GOT3 (cell line): ENCODE measurements at places on chromosomes 13 and 19.

- no peak for DNase-seq
Measured at GRCh38 chr13:96172066-96172465, 82.2 kb downstream of the HS6ST3 start.

- no peak for DNase-seq
Measured at GRCh38 chr19:1855040-1855827, 7.0 kb upstream of the REXO1 start.

- DNase-seq: no peak
Measured at GRCh38 chr13:110156301-110157049, 150.5 kb downstream of the COL4A1 start.

DNA sequence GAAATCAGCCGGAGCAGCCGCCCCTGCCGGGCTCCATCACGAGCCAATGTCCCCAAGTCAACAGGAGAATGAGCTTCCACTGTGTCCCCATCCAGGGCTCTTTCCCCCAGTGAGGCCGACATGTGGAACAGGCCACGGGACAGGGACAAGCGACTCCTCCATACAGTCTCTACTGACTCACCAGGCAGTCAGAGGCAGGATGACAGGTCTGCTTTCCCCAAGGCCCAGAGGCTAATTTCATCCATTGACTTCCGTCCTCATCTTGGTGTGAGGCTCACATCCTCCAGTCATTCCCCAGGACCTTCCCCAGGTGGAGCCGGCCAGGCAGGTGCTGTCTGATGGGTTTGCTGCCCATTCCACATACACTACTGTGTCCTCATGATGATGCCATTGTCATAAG is 3.5 kb downstream of the CEACAM6 start:
- DNase-seq: no peak

- peak; percentile 32 for DNase-seq
Measured at GRCh38 chr19:17220207-17220758, 5.1 kb downstream of the USE1 start.

DNA sequence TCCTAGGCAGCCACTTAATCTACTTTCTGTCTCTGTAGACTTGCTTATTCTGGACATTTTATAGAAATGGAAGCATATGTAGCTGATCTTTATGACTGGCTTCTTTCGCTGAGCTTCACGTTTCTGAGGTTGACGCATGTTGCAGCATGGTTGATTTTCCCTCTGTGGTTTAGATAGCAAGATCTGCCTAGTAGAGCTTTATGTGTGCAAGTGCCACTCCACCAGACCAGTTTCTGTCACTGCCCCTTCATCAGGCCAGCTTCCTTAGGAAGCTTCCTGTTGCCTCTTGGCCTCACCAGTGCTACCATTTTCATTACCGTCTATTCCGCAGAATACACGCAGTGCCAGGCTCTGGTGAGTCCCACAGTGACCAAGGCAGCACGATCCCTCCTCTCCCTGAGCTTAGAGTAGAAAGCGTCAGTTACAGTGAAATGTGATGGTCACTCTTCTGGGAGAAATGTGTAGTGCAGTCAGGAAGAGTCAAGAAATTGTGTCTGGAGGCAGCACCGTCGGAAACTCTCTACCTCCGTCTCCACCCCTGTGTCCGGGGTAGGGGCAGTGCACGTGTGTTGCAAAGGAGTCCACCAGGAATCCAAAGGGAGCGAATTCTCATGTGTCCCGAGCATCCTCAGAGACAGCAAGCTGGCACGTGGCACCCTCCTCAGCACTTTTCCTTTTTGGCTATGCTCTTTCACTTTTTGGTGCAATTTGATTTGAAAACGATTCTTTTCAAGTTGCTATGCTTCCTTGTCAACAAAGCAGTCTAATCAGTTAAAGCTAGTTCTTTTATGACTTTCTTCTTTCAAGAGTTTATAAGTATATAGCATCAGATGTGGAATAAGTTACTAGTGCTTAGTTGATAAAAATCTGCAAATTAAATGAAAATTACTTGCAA is 45.4 kb upstream of the GPR183 start:
- no peak for DNase-seq

DNA sequence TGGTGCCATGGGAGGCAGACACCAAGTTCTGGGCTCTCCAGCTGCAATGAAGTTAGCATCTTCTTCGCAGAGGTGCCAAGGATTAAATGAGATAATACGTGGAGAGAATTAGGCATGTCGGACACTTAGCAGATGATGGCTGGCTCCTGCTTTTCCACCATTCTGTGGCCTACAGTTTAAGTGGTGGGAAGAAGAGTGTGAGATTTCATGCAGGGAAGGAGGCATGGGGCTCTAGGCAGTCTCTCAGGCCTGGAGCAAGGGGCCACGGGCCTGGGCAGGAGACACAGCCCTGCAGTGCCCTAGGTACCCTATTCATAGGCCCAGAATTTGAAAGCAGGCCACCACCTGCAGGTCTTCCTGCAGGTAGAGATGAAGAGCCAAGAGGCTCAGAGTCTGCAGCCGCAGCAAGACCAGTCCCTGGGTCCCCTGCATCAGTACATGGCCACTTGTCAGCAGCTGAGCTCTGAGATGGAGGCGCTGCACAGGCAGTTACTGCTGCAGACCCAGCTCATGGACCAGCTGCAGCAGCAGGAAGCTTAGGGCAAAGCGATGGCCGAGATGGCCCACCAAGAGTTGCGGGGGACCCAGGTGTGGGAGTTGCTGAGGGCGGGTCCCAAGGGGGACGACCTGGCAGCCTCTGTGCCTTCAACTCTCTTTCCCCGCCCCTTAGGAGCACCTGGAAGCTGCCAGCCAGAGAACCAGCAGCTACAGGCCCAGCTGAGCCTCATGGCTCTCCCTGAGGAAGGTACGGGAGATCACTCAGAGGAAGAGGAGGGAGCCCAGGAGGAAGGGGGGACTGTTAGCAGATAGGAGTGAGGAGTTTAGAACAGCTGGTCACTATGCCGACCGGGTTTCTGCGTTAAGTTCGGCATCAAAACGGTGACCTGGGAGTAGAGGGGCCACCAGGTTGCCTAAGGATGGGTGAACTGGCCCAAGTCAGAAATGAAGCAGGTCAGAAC is 33.2 kb upstream of the ZNF492 start:
- DNase-seq: no peak

DNA sequence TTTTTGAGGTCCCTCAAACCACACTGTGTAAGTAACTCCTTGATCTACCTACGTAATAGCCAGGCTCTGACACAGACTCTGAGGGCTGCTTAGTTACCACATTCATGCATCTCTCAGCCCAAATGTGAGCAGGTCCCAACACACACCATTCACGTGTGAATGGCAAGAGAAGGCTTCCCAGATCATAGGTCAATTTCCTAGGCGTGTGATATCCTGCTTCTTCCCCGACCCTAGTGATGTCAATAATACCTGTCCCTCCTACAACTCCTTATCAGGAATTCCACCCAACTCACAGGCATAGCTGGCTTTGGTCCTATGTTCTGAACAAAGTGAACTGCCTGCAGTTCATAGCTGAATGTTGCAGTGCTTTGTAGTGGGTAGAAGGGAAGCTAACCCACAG is 334.5 kb downstream of the RFC3 start:
- no peak for DNase-seq

- no peak for DNase-seq
Measured at GRCh38 chr13:88745011-88745410, 1073.8 kb downstream of the SLITRK5 start.

DNA sequence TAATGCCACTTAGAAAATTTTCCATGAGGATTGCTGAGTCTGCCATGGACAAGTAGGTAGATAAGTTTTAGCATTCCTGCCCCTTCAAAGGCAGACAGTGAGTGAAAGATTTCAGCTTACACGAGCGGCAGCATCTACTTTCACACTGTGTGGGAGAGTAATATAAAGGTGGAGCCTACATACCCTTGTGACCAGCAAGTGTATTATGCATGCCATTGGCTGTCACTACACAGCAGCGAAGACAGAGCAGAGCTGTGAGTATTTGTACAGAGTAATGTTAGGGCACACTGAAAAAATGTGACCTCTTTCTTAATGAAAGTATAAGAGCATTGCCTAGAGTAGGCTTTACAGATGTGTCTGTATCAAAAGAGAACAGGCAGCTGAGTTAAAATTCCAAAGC is 14.0 kb downstream of the SLITRK6 start:
- no peak for DNase-seq

- DNase-seq: no peak
Measured at GRCh38 chr13:46527237-46527636, 25.7 kb upstream of the LRCH1 start.

DNA sequence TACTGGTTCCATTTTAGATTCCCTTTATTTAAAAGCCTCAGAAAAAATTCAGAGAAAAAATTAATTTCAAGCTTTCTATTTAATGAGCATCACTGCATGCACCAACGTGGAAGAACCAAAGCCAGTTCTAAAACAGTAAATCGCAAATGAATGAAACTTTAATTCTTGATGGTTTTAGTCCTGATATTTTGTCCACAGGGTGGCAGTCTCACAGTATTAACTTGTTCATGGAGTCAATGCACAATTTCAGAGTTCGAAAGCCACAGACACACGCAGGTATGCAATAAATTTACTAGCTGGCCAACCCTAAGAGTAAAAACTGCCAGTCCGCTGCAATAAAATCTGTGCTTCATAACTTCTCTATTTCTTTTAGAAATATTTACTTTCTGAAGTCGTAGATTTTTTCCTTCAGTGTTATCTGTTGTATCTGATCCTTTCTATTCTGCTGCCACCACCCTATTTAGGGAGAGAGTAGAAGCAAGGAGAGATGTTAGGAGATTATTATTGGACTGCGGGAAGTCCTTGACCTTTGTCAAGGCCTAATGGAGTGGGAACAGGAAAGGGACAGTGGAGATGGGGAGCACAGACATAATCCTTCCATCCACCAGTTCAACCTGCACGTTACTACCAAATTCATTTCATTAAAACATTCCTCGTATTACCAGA is 7.0 kb upstream of the WBP4 start:
- DNase-seq: no peak

GRCh38 chr13:21753117-21753729 is 82.3 kb downstream of the FGF9 start:
- no peak for DNase-seq

DNA sequence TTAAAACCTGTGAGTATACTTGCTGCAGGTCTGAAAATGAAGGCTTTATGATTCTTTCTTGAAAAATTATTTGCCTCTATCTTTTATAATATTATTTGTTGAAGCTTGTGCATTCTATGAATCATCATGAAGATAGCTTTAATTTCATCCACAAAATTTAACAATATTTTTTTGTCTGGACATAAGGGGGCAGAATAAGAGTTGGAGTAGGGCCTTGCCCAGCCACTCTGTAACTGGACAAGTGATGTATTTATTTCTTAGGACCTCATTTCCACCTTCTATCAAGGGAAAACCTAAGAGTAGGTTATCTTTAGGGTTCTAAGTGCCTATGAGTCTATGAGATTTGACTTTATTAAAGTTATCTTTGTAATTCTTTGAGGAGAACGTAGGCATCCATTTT is 49.9 kb downstream of the N4BP2L1 start:
- DNase-seq: no peak

DNA sequence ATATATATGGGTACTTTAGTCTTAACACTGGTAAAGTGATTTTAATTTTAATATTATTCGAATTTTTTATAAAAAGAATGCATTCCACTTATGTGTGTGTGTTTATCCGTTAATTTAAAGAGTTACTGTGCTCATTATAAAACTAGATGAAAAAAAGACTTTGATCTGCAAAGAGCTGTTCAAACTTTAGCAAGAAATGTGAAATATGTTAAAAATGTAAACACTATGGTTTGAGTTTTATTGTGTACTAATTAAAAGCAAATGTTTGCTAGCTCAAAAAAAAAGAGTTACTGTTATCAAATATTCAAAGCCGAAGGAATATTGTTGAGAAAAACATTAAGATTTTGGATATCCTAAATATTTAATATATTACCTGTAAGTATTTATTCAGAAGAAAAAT is 34.5 kb downstream of the UFM1 start:
- no peak for DNase-seq

- no peak for DNase-seq
Measured at GRCh38 chr13:82370316-82370715, 1512.0 kb downstream of the SLITRK1 start.

DNA sequence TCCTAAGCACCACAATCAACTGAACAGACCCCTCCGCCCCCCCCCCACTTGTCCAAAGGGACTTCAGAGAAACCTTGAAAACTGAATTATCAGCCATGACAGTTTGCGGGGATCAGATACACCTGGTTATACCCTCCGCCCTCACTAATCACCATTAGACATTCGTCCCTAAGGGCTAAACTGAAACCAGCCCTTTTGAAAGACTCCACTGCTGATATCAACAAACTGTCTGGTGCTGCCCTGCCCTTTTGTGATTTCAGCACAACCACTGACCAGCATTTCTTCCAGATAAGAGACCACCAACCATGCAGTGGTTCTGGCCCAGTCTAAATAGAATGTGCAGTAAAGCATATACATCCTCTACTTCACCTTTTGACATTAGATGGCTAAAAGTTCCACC is 1422.9 kb downstream of the EFNB2 start:
- no peak for DNase-seq

GRCh38 chr19:35144600-35145436 is 1.8 kb downstream of the FXYD7 start:
- DNase-seq: no peak

DNA sequence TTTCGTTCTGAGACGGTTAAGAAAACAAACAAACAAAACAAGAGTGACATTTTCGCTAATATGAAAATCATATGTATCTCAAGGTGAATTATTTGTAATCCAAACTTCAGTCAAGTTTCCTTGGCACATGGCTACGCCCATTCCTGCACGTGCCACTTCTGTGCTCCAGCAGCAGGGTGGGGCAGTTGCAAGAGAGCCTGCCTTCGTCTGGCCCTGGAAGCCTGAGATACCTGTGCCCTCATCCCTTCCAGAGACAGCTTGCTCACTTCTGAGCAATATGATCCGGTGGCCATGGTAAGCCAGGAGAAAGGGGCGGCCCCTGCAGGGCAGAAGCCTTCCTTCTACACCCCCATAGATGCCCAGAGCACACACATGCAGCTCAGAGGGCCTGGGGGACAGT is 22.1 kb downstream of the DPP9 start:
- DNase-seq: no peak

DNA sequence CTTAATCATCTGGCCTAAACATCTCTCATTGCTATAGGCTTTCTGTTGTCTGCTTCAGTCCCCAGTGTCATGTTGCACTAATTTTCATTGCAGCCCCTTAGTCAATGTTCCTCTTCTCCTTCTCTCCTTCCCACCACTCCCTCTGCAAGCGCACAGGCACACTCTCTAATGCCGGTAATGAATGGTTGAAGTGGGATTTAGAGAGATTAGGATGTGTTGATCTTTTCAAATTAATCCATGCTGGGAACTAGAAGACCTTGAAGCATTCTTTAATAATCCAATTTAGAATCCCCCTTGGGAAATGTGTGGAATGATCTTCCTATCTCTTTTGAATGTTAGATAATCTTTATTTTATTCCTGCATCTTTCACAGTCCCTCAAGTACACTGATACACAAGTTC is 33.2 kb upstream of the NDFIP2 start:
- no peak for DNase-seq

- no peak for DNase-seq
Measured at GRCh38 chr13:110047496-110047895, 259.5 kb downstream of the COL4A1 start.
